ENCODE measurements at places on chromosomes 12 and 14.

GRCh38 chr12:54795644-54796043 lies 58.7 kb upstream of the MUCL1 start:
- DNase-seq, result no peak

DNA sequence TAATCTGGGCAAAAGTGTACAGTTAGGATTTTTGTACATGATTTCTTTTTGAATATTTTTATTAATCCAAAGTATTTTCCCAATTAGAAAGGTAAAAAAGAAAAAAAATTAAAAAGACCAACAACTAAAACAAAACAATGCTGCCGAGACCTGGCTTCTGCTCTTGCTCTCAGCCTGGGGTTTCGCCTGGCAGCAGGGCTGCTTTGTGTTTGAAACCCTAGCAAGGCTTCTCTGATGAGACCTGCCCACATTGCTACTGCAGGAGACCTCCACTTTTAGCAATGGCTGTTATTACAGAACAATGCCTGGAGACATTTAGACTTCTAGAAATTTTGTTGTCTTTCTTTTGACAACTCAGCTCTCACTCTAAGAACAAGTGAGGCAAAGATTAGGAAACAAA lies 1153.0 kb upstream of the TMEM132C start:
- no peak for DNase-seq

DNA sequence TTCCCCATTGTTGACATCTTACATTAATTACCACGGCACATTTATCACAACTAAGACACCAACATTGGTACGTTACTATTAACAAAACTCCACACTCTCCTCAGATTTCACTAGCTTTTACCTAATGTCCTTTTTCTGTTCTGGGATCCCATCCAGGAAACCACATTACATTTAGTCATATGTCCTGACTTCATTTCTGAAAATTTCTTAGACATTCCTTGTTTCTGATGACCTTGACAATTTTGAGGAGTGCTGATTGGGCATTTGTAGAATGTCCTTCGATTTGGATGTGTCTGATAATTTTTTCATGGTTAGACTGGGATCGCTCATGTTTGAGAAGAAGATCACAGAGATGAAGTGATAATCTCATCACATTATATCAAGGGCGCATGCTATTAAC lies 34.6 kb upstream of the ACSM4 start:
- no peak for DNase-seq

DNA sequence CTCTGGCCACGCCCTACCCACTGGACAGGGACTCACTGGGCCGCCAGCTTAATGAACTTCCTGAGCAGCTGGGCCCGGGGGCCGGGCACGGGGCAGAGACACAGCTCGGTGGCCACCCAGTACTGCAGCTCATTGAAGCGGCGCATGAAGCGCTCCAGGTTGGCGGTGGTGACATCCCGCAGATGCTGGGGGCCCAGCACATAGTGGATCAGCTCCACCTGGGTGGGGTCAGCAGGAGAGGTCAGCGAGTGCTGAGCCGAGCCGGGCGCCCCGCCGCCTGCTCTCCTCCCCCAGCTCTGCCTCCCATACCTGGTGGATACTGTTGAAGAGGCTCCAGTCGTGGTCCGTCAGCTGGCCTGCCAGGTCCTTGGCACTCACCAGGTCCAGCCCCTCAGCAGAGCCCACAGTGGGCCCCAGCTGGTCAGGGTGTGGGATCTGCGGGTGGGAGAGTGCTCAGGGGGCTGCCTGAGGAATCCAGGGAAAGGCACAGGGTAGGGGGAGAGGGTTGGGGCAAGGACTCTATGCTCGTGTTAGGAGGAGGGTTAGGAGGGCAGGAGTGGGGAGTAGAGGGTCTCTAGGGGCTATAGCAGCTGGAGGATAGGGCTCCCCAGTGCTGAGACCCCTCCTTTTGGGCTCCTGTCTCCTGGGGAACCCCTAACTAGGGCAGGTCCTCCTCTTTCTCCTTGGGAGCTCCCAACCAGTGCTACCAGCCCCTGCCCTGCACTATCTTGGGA lies 15.5 kb upstream of the ENDOU start:
- DNase-seq, result no peak

DNA sequence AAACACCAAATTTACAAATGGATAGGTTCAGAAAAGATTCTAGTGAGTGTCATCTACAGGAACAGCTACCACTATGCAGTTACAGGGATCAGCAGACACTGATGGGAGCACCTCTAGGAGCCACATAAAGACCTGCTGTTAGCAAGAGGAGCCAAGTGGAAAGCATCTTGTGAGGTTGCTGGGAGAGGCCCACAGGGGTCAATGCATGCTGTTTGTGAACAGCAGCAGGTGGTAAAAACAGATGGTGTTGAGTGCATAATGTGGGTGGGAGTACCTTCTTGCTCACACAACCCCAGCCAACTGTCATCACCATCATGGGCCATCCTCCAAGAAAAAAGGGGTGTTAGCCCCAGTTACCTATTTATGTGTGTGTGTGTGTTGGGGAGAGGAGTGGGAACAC lies 215.2 kb upstream of the SSTR1 start:
- no peak for DNase-seq

DNA sequence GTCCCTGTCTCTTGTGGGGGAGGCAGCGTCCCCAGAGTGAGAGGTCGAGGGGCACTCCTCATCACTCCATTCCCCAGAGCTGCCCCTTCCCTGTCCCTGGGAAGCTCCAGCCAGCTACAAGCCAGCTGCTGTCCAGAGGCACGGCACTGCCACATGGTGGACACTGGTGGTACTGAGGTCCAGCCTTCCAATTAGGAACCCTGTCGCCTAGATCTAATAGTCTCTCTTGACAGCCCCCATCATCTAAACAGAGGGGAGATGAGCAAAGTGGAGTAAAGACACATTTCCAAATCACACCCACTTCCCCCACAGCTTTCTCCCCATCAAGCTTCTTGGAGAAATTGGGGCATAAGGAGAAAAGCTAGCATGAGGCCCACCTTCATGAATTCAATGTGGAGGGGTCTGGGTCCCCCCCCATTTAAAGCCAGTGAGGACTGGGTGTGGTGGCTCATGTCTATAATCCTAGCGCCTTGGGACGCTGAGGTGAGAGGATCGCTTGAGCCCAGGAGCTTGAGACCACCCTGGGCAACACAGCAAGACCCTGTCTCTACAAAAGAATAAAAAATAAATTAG lies 2.1 kb upstream of the INHBE start:
- peak; percentile 81 for DNase-seq

GRCh38 chr14:79011091-79011919 lies 841.1 kb downstream of the NRXN3 start:
- peak; percentile 59 for DNase-seq

All from fibroblast of the aortic adventitia (primary cell).